ENCODE measurements at places on chromosomes 3 and 15.

- no peak for DNase-seq
Measured at GRCh38 chr3:161221806-161222600, 892 bp downstream of the NMD3 start.

GRCh38 chr15:80207887-80208286, 44.1 kb downstream of the CTXND1 start:
- DNase-seq: no peak

DNA sequence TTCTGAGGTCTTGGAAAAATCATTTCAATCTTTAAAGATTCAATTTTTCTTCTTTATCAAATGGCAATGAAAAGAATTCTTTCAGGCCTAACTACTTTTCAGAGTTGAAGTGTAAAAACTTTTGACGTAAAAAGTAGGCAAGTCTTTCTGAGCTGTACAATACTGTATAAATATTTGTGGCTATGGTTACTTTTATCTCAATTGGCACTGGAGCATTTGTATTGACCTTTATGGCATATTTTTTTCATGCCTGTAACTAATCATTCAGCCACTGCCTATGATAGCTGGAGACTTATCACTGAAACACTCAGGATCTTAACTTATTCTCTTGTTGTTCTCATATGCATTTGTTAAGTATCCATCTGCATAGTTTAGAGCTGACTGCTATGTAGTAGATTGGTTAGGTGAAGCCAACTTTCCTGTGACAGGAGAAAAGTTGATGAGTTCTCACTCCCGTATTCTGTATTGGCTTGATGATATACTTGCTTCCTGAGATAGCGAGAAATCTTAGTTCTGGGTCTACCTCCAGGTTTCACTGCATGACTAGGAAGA, 290.4 kb upstream of the TBL1XR1 start:
- DNase-seq: no peak

DNA sequence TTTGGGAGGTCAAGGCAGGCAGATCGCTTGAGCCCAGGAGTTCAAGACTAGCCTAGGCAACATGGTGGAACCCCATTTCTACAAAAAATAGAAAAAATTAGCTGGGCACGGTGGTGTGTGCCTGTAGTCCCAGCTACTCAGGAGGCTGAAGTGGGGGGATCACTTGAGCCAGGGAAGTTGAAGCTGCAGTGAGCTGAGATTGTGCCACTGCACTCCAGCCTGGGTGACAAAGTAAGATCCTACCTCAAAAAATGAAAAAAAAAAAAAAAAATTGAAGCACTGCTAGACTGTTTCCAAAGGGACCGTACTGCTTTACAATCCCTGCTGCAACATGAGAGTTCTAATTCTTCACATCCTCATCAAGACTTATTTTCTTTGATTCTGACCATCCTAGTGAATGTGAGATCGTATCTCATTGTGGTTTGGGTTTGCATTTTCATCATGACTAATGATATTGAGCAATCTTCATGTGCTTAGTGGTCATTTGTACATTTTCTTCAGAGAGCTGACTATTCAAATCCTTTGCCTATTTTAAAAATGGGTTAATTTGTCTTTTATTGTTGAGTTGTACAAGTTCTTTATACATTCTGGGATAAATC, 10.8 kb downstream of the CMTM8 start:
- no peak for DNase-seq

DNA sequence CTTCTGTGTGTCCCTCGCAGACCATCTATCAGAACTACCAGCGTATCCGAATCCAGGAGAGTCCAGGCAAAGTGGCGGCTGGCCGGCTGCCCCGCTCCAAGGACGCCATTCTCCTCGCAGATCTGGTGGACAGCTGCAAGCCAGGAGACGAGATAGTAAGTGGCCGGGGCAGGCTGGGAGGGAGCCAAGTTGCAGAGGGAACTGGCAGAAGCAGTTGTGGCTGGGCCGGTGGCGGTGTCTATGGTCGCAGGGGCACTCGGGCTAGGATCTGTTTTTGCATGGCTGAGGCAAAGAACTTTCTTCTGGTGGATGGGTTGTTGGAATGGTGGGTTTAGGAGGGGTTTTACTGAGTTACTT, 10.1 kb downstream of the MCM2 start:
- DNase-seq: no peak

DNA sequence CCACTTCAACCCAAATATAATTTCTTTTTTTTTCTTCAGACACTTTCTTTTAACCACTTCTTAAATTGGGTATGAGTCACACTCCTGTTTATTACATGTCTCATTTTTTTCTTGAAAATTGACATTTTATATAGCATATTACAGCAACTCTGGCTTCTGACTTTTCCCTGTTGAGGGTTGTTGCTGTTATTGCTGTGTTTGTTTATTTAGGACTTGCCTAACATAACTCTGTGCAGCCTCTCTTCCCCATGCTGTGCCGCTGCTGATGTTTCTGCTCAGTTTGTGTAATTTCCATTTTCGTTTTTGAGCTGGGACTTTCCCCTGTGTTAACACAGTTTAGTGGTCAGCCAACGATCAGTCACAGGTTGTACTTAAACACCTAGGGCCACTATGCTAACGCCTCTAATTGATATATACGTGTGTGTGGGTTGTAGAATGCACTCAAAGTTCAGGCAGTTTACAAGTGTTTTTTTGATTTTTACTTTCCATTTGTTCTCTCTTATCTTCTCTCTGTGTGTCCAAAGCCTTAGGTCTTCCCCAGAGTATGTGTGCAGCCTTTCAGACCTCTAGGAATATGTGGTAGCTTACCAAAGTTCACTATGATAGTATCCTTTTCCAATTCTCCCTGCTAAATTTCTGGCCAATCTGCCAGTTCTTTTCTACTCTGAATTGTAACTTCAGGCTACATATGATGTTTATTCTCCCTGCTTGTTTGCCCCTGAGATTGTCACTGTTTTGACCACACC, 337.2 kb downstream of the ZBTB20 start:
- no peak for DNase-seq

DNA sequence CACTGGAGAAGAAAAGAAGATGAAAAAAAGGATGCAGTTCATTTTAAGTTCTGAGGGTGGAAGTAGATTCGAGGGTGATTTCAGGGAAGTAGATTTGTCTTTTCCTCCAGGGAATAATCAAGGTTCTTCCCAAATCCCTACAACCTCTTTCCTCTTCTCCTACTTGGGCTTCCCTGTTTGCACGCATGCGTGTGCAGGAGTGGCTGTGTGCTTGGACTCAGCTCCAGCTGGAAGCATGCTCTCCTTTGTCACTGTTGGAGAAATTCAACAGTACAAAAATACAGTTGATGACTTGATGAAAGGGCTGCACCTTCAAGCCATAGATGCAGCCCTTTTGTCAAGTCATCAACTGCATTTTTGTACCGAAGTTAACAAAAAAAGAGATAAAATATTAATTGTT, 3.8 kb downstream of the OR5K2 start:
- no peak for DNase-seq

- no peak for DNase-seq
Measured at GRCh38 chr3:34646911-34647460, 848.6 kb downstream of the PDCD6IP start.

DNA sequence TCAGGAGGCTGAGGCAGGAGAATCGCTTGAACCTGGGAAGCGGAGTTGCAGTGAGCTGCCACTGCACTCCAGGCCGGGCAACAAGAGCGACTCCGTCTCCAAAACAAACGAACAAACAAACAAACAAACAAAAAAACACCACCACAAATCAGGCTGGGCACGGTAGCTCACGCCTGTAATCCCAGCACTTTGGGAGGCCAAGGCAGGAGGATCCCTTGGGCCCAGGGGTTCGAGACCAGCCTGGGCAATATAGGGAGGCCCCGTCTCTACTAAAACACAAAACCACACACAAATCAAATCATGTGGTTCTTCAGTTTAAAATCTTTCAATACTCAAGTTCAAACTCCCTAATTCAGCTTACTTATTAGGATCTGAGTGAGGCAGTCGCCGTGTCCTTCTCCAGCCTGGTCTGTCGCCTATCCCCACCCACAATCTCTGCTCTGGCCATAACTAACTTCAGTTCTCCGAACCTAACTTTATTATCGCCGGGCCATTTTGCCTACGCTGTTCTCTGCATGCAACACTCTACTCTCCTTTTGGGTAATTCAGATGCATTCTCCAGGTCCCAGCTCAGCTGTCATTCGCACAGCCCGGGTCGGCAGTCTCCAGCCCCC, 660 bp upstream of the RTF1 start:
- DNase-seq: no peak

GRCh38 chr15:38176691-38177090, 75.9 kb upstream of the SPRED1 start:
- DNase-seq: no peak

DNA sequence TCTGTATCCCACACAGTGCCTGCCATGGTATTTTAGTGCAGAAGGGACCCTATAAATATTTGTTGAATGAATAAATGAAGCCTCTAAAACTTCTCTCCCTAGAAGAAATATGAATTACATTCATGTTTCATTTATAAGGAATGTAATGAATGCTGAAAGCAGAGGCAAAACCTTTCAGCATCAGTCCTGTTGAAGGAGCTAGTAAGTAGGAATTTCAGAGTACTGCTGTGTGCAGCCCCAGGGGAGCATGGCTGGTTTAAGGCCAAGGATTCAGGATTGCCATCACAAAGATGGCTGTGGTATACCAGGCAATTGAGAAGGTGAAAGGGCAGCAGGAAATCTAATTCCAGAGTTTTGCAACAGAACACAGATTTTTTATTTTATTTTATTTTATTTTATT, 1131.4 kb downstream of the IGSF11 start:
- DNase-seq: no peak

GRCh38 chr3:186869253-186870100, 27.0 kb downstream of the ADIPOQ start:
- DNase-seq: no peak

DNA sequence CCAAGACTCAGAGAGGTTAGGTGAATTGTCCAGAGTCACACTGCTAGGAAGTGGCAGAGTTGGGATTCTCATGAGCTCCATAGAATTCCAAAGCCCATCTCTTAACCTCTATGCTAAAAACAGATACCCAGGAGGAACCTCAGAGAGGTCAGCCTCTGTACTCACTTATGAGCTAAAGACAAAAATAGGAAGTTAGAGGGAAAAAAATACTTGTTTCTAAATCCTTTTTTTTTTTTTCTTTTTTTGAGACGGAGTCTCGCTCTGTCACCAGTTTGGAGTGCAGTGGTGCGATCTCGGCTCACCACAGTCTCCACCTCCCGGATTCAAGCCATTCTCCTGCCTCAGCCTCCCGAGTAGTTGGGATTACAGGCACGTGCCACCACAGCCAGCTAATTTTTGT, 31.4 kb downstream of the FSD2 start:
- no peak for DNase-seq

DNA sequence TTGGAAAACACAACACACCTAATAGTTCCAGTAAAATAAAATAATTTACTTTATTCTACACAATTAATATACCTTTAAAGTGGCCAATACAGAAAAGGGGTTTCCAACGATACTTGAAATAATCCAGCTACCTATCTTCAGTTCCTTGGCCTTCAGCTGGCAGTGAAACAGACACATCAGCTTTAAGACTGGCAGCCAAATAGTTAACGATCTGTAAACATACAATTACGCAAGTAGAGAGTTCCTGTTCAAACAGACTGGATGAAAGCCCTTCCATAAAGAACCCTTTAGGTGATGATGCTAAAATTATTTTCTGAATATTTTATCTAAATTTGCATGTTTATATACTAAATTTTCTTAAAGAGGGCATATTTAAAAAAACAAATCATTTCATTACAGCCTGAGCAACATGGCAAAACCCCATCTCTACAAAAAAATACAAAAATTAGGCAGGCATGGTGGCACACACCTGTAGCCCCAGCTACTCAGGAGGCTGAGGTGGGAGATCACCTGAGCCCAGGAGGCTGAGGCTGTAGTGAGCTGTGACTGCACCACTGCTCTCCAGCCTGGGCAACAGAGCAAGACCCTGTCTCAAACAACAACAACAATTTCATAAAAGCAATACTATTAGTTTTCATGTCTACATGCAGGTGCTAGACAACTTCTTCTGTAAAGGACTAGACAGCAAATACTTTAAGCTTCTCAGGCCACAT, 12.9 kb downstream of the DYNC1LI1 start:
- no peak for DNase-seq

DNA sequence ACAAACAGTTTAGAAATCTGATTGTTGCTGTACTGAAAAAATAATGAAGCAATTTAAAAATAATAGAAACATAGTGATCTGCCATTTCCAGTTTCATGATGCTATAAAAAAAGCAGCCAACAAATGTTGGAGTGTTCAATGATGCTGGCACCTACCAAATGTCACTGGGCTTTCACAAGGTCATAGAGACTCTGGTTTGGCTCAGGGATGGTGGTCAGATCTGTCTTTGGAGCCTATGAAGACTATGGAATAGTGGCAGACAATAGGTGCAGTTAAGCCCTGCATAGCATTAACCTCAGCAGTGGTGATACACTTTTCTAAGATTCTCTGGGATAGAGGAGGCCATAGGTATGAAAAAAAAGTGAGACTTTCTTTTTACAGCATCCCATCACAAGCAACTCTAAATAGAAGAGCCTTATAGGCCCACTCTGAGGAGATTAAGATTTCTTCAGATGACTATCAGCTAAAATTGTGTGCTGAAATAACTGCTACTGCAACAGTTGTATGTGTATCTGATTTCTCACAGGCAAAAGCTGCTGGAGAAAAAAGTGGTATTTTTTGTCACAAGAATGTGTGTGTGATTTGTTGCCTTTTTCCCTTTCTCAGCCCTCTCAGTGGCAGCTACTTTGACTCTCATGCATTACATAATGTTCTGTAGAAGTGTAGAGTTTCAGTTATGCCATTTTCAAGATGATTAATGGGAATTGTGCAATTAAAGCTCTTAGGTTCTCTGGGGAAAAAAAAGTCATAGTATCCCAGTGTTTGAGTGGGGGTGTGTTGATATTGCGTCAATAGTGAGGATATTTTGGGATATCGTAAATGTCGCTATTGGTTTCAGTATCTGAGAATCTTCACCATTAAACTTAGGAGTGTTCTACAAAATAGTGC, 137.4 kb downstream of the MBNL1 start:
- DNase-seq: peak; percentile 22

GRCh38 chr3:16906682-16907081, 21.9 kb downstream of the PLCL2 start:
- DNase-seq: no peak

DNA sequence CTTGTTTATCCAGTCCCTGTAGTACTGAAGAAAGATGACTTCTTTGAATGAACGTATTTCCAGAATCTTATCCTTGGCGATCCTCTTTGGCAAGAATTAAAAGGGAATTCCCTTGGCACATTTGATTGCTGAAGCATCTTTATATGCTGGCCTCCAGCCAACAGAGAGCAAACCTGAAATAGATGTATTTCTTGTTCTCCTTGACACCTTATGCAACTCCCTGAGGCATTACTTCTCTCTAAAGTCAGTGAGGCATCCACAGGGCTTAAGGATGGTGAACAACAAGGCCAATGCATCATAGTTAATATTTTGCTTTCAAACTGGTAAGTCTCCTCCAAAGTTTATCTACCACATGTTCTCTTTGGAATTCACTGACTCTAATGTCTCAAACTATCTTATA, 450.9 kb upstream of the THRB start:
- no peak for DNase-seq

DNA sequence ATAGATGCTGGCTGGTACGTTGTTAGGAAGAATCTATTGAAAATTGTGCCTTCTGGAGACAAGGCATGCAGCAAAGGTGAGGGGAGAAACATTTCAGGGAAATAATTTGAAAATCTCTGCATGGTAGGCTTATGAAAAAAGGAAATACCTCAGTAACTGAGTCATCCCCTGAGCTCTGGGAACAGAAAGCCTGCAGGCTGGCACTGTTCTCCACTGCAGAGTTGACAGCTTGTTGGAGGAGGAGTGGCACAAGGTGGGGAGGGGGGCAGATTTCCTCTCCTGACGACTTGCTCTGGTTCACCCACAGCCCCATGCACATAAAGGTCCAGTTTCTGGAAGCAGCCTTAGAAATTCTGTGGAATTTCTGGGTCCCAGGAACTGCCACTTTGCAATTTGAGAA, 179.4 kb downstream of the ABHD5 start:
- DNase-seq: no peak
